Right hindlimb (tissue), 1 donor: ENCODE measurements at places on chromosomes 6 and 20.

DNA sequence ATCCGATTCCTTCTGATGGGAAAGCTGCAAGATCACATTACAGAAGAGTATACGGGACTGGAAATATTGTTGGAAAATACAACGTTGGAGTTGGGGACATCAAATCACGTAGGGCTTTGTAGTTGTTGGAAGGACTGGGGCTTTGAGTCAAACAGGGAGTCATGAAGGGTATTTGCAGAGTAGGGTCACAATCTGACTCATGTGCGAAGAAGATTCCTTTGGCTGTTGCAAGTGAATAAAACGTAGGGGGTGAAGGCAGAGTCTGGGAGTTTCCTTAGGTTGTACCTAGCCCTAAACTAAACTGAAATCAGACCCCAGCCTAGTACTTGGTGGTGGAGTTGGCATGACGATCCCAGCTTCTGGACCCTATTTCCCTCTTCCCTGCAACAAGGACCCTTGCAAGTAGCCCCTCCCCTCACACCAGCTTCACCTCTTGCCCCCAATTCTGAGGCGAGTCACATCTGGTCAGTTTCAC, 32.3 kb downstream of the SNX5 start:
- no peak for DNase-seq

DNA sequence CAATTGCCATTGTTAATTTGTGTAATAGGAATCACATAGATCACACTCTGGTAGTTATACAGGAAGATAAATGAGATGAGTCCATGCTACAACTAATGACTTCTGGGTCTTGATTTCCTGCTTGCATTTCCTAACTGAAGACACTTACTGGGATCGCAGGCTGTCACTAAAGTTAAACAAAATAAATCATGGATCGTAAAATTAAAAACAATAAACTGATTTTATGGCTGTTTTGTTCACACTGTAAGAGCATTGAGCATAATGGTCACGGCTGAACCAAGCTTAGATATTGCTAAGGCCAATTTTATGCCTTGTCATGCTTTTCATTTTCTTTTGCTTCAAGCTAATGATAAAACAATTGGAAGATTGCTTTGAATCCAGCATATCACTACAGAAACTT, 332.5 kb upstream of the CITED2 start:
- no peak for DNase-seq

DNA sequence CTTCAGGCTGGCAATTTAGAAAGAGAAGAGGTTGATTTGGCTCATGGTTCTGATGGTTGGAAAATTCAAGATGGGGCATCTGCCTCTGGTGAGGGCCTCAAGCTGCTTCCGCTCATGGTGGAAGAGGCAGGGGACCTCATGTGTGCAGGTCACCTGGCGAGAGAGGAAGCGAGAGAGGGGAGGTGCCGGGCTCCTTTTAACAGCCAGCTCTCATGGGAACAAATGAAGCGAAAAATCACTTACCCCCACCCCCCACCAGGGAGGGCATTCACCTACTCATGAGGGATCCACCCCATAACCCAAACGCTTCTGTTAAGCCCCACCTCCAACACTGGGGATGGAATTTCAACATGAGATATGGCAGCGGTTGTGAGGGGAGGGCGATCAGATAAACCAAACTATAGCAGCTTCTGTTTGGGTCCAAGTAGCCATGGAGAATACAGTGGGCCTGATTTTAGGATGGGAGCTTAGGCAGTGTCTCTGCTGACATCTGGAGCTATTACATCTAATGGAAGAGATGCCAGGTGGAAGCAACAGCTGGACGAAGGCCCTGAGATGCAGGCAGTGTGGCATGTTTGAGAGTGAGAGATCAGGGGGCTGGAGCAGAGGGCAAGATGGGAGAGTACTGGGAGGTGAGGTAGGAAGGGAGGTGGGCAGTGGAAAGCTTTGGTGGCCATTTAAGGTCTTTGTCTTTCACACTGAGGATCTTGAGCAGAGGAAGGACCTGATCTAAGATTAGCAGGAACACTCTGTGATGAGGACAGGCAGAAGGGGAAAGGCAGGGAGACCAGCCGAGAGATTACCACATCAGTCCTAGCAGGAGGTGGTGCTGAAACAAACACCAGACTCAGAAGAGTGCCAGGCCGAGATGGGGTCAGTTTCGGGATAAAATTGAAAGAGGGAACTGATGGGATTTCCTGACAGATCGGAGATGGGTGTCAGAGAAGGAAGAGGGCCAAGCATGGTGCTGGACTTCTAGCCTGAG, 161.8 kb downstream of the NFATC2 start:
- no peak for DNase-seq

DNA sequence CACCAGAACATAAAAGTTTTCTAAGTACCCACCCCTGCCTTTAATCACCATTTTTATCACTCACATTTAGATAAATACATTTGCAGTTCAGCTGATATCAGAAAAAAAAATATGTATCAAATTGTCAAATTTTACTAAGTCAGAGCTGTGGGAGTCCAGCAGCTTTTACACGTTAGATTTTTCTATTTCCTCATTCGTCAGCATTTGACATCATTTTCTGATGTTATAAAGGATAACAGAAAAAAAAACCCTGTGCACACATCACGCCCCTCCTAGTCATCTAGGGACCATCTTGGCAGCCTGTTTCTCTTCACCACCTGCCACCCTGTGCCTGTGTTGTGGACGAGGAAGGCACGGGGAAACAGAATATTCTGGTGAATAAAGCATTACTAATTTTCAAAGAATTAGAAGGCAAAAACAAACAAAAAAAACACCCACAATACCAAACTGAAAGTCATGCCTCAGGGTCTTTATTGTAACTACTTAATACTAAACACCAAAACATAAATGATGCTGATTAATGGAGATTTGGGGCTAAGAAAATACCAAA, 12.4 kb downstream of the B4GALT5 start:
- no peak for DNase-seq

DNA sequence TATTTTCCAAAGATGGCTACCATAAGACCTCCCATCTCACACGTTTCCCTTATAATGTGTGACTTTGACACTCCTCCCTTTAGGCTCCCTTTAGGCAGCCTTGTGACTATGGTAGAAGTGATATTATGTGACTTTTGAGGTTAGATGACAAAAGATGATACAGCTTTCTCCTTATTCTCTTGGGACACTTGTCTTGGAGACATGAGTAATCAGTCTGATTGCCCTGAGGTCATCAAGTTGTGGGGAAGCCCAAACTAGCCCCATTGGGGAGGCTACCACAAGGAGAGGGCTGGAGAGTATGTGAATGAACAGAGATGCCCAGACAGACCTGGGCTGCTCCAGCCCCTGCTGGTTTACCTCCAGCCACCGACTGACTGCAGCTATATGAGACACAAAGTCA, 10.6 kb upstream of the DLK2 start:
- no peak for DNase-seq
